BE2C (cell line): ENCODE measurements at places on chromosomes 5 and 9.

GRCh38 chr9:130144703-130145102 is 27.5 kb upstream of the NCS1 start:
- DNase-seq: no peak

- no peak for DNase-seq
These were observed 52.2 kb upstream of the CKMT2 start for GRCh38 chr5:81180780-81181460.

- no peak for DNase-seq
These were observed 201.5 kb upstream of the S1PR3 start for GRCh38 chr9:88789785-88790184.

- peak; percentile 30 for DNase-seq
These were observed 5.1 kb downstream of the RAPGEF1 start for GRCh38 chr9:131734781-131735180.

DNA sequence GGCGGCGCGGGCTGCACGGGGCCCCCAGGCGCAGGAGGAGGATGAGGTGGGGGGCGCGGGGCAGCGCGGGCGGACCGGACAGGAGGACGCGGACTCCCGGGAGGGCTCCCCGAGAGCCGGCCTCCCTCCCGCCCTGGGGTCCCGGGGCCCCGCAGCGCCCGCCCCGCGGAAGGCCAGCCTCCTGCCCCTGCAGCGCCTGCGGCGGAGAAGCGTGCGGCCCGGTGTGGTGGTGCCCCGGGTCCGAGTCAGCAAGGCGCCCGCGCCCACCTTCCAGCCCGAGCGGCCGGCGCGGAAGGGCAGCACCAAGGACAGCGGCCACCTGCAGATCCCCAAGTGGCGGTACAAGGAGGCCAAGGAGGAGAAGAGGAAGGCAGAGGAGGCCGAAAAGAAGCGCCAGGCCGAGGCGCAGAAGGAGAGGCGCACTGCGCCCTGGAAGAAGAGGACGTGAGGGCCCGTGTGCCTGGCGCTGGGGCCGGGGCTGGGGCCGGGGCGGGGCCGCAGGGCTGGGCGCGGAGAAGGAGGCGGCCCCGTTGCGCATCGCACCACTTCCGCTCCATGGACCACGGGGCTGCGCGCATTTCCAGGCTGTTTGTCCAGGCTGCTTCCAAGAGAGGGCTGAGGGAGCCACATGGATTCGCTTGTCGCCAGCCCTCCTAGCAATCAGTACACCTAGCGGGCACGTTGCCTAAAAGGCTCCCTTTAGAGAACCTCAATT is 86.0 kb downstream of the ANKRD33B start:
- DNase-seq: peak; percentile 80

- no peak for DNase-seq
These were observed 1043.1 kb downstream of the TLE1 start for GRCh38 chr9:80646211-80646610.

DNA sequence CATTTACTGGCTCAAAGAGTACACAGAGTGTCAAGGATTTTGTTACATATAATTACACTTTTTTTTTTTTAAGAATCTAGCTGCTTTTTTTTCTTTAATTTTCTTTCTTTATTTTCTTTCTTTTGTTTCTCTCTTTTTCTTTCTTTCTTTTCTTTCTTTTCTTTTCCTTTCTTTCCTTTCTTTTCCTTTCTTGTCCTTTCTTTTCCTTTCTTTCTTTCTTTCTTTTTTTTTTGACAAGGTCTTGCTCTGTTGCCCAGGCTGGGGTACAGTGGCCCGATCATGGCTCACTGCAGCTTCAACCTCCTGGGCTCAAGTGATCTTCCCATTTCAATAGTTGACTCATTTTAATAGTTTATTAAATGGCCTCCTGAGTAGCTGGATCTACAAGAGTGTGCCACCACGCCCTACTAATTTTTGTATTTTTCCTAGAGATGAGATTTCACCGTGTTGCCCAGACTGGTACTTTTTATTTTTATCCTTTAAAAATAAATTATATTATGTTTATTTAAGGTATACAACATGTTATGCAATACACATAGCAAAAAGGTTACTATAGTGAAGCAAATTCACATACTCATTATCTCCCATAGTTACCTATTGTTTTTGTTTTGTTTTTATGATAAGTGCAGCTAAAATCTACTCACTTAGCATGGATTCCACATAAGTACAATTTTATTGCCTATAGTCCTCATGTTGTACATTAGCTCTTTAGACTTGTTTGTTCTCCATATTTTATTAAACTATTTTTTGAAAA is 381.5 kb upstream of the KLF4 start:
- no peak for DNase-seq

- DNase-seq: no peak
These were observed 218.8 kb downstream of the TMEM167A start for GRCh38 chr5:82858151-82859025.

GRCh38 chr5:133285583-133286021 is 233.8 kb downstream of the HSPA4 start:
- no peak for DNase-seq

GRCh38 chr5:177133853-177134696 is 502 bp downstream of the NSD1 start:
- DNase-seq: peak; percentile 70

DNA sequence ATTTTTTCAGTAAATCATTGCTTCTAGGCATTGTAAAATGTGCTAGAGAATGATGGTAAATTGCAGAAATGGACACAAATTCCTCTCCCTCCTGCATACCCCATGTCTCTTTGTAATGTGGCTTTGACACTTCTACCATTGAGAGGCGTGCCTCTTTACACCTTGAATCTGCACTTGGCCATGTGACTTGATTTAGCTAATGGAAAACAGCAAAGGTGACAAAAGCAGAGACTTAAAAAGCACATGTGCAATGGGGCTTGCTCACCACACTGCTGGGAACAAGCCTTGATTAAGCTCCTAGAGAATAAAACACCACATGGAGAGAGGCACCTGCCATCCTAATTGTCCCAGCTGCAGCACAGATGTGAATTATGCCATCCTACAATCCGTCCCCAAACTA is 69.9 kb upstream of the NAA35 start:
- DNase-seq: no peak

DNA sequence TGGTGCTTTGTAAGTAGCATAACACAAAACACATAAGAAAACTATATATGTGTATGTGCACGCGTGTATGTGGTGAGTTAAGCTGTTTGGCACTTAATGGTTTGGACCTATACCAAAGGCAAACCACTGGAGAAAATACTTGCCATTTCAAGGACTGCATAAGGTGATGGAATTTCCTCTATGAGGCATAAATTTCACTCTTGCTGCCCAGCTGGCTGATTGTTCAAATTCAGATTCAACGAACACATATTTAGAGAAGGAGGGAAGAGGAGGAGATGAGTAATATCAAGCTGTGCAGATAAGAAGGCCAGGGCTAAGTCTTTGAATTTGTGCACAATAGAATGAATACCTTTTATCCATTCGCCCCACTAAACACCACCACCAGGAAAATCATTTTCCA is 470.6 kb upstream of the MPDZ start:
- no peak for DNase-seq

DNA sequence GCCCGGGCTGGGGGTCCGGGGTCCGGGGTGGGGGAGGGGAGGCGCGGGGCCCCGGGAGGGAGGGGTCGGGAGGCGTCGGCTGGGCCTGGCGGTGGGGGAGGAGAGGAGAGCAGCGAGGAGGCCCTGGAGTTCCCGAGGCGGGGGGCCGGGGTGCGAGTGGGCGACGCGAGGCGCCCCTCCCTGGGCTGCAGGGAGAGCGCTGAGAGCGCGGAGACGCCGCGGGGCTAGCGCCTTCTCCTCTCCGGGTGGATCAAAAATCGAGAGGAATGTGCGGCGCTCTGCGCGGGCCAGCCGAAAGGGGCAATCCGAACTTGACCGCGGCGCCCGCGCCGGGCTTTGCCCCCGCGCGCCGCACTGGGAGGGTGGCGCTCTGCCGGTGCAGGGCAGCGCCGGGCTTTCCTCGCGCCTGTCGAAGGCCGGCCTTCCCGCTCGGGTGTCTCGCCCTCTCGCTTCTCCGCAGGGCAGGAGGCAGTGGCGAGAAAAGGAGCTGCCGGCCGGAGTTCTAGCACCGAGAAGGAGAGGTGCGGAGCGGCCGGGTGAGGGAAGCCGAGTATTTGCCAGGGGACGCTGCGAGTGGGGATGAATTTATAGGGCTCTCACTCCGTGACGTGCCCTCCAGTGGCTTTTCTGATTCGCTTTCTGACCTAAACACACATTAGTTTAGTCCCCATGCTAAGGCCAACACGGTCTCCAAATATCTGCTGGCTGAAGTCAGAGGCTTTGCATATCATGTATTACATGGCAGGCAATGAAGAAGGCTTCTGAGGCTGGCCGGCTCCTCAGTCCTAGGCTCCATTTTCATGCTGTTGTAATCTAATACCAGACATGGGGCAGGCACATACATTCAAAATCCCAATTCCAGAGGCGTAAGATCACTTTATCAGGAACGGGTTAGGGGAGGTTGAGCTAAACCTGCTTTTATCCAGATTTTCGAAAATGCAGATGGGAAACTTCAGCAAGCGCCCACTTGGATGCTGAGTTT is 503 bp upstream of the GDNF start:
- peak; percentile 75 for DNase-seq

DNA sequence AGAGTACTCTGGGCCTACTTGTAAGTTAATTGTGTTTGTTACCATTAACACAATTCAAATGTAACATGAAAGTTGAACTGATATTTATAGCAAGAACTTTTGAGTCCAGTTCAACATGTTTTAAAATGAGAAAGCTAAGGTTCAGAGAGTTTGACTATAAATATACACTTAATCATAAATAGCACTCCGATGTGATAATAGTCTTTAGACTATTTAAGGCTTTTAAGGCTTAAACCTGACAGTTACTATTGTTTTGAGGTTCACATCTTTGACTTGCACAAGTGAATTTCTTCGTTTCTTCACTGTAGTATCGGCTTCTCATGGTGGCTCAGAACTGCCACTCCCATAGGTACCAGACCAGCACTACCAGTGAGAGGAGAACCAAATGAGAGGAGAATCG is 42.4 kb downstream of the ZNF608 start:
- no peak for DNase-seq

DNA sequence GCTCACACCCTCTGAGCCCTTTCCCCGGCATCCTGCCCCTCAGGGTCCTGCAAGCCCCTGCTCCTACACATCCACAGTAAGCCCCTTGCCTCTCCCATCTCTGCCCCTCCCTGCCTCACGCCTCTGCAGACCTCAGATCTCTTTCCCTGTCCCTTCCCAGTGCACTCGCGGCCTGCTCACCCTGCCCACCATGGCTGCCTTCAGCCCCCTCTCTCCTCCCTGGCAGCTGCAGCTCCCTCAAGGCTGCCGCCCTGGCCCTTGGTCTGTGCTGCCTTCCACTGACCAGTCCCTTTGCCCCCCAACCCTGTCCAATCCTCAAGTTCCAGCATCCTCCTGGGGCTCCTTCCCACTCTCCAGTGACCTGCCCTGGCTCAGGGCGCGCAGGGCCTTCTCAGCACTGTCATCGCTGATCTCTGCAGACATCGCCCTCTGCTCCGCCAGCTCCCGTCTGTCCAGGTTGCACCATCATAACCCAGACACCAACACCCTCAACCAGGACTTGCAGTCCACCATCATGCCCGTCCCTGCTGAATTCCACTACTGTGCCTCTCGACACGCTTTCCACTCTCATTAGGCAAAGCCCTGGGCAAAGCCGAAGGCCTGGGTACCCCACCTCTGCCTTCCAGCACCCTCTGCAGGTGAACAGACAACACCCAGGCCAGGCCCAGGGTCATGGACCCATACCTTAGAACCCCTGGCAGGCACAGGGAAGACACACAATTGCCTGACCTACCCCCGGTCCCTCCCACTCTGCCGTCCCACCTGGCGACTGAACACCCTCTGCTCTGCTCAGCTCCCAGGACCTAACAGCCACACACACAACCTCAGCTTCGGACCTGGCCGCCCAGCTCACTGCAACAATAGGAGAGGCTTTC is 97.8 kb upstream of the RUFY1 start:
- DNase-seq: no peak

GRCh38 chr5:151958111-151958510 is 33.5 kb upstream of the GLRA1 start:
- DNase-seq: no peak

DNA sequence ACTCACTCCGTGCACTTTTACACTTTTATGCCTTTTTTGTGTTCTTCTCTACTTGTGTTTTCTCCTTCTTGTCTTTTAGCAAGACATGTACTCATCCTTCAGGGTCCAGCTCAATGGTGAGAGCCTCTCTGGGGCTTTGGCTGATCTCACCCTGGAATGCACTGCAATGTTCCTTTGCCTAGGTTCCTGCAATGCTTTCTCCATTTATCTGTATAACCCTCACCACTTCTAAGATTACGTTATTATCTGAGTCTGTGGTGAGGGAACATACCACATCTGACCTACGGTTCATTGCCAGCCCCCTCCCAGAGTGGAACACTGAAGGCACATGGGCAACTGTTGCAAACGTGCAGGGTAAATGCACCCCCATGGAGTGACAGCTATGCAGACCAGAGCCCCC is 47.3 kb downstream of the KCNIP1 start:
- DNase-seq: no peak

DNA sequence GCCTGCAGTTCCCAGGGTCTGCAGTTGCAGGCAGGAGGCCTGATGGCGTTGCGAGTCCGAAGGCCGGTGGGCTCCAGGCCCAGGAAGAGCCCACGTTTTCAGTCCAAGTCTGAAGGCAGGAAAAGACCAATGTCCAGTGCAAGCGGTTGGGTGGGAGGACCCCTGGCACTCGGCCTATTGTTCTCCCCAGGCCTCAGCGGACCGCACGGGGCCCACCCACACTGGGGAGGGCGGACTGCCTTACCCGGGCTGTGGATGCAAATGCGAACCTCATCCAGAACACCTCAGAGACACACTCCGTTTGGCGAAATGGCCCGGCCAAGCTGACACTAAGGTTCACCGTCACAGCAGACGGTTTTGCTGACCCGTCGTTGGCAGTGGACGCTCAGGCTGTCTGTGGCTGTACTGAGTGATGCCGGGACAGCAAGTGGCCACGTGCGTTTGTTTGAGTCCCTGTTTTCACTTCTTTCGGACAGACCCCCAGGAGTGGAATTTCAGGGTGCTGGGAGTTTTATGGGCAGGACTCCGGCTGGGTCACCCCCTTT is 10.2 kb upstream of the SEC16A start:
- no peak for DNase-seq

GRCh38 chr5:58985759-58986158 is 402.9 kb downstream of the RAB3C start:
- no peak for DNase-seq

- no peak for DNase-seq
These were observed 31.0 kb upstream of the NR3C1 start for GRCh38 chr5:143434261-143435209.

DNA sequence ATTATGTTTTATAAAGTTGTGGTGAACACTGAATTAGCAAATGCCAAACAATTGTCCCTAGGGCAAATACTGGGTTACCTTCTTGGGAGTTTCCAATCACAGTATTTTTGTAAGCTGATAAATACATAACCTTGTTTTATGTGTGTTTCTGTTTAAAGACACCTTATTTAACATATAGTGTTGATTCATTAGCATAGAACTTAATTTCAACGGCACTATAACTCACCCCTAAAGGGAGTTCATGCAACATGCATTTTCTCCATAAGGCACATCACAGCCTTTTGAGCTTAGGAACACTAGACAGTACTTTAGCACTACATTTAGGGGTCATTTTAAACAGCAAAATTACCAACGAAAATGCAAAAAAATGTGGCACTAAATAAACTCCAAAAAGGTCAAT is 74.2 kb upstream of the TYRP1 start:
- no peak for DNase-seq

GRCh38 chr5:135183464-135183863 is 149.4 kb upstream of the PITX1 start:
- DNase-seq: no peak
